ENCODE measurements at places on chromosomes 6 and 20. TPM values are rescaled to one million over a fixed set of nuclear protein-coding genes. Genes with fewer than 3 reads are reported as not detected.

- no peaks in the 10 kb centered on the region for H3K4me1 ChIP-seq
- DNase-seq: no peak
- no peaks in the 10 kb centered on the region for H3K27me3 ChIP-seq
- H3K36me3 ChIP-seq: no peaks in the 10 kb centered on the region
Observed at GRCh38 chr6:100553243-100553642, 88.5 kb upstream of the SIM1 start.

Gene ERVFRD-1
- total RNA-seq: 0.25 TPM

GRCh38 chr6:167013067-167013466 is 13.9 kb downstream of the CEP43 start:
- no peaks in the 10 kb centered on the region for H3K36me3 ChIP-seq
- H3K4me3 ChIP-seq: no peak overlapping the region
- DNase-seq: no peak

Gene RNF39
- 18.2 TPM for total RNA-seq

DNA sequence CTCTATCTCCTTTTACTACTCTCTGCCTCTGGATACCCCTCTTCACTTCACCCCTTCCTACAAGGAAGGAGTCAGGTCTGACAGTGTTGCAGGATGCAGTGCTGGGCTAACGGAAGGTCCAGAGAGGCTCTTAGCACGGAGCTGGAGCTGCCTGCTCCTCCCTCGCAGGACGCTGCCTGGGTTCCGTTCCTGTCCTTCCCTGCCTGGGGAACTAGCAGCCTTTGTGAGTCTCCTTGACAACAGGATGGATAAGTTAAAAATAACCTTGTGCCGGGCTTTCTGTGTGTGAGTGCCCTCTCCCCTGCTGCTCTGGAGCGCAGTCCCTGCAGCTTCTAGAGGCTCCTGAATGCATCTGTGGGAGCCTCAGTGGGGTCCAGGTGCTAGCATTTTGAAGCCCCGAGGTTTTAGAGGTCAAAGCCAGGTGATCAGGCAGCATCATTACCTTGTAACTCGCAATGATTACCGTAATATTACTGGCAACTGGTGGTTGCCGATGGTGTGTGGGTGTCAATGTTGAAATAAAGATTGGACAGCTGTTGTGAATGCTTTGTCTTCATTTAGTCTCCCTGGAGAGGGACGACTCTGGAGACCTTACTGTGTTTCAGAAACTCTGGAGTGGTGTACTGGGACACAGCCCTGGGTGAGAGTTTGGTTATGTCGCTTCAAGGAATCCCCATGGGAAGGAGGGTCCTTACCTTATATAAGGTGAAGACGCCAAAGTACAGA is 44.4 kb downstream of the CDS2 start:
- H3K4me1 ChIP-seq: peaks cover 69% of the 10 kb centered on the region
- no peak for DNase-seq
- H3K27me3 ChIP-seq: no peaks in the 10 kb centered on the region
- no peak overlapping the region for H3K4me3 ChIP-seq
- peaks cover 17% of the 10 kb centered on the region for H3K36me3 ChIP-seq
- peak overlapping the region; percentile 12 for H3K27ac ChIP-seq

All from vagina (tissue), 2 donors.